ENCODE measurements at places on chromosomes 12 and 14.

- no peak for ATAC-seq
These were observed 4.0 kb downstream of the FOXG1 start for GRCh38 chr14:28770630-28771029.

DNA sequence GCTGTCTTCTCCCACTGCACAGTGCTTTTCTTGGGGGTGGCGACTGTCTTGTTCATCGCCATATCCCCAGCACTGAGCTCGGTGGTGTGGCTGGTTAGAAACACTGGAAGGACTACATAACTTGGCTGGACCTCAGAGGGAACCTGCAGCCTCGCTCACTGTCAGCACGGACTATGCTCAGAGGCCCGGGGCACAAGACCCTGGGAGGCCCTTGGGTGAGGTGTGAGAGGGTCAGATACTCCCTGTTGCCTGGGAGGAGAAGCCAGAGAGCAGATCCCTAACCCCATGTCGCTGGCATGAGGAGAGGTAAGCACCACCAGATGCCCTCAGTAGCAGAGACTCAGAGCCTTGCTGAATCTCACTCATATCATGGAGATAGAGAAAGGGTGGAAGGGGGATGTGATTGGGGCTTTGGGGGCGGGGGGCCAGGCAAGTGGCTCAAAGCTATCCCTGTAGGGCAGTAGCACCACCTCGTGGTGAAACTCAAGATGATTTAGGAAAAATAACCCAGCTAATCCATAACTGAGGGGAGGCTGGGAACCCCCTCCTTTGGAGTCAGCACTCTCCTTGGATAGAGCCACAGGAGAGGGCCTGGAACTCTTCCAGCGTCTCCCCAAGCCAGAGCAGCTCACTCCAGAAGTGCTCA is 18.7 kb upstream of the HDAC7 start:
- ATAC-seq, result peak; percentile 5

GRCh38 chr14:42778984-42779383 is 1172.3 kb downstream of the LRFN5 start:
- no peak for ATAC-seq

DNA sequence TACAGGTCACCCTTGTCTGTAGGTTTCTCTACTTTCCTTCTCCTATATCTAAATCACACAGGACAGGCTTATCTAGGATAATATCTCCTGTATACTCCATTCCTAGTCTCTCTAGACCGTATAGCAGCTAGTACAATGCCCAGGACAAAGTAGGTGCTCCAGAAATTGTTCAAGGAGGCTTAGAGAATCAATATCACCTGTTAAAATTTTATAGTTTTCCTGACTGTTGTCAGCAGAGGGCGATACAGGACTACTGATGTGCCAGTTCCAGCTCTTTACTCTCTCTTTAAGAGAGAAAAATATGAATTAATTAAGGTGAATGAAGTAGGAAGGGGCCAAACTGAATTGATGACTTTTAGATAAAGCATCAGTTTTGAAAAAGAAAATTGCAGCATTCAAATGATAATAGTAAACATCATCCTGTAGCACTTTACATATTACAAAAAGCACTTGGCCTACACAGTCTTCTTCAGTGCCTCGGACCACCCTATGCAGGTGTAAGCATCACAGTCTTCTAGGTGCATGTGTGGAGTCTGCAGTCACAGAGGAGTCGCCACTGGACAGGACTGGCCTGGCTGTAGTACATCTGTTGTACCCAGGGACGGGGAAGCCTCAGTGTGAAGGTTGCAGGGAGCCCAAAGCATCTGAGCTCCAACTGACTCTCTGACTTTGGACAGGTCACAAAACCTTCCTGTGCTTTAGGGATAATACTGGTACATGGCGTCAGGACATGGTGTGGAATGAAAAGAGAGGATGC is 61.9 kb upstream of the MAX start:
- peak; percentile 53 for ATAC-seq

DNA sequence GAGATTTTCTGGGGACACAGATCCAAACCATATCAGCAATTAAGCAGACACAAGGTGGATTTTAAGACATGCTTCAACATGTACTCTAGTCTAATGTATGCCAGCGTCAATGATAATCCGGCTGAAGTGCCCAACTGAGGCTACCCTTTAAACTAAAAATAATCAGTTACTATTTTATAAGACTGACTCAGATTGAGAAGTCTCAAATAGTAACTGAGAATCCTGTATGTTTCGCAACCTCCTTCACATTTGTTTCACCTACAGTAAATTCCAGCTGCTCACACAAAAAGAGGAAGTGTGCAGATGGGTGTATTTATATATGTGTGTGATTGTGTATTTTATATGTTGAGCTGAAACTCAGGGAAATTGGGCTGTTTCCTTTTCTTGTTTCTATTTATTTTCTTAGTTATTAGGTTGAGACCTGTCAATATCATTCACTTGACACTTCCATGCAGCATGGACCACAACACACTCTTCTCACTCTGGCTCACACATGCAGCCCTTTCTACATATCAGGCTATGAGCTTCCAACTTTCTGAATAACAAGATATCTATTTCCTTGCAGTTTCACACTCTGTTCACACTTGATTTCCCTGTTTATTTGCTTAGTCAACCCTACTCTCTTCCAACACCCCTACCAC is 1224.9 kb upstream of the TMEM132C start:
- ATAC-seq, result no peak

GRCh38 chr12:118065380-118065779 is 4.4 kb upstream of the WSB2 start:
- ATAC-seq, result no peak

GRCh38 chr14:80150301-80150700 is 61.0 kb downstream of the DIO2 start:
- ATAC-seq, result peak; percentile 45

DNA sequence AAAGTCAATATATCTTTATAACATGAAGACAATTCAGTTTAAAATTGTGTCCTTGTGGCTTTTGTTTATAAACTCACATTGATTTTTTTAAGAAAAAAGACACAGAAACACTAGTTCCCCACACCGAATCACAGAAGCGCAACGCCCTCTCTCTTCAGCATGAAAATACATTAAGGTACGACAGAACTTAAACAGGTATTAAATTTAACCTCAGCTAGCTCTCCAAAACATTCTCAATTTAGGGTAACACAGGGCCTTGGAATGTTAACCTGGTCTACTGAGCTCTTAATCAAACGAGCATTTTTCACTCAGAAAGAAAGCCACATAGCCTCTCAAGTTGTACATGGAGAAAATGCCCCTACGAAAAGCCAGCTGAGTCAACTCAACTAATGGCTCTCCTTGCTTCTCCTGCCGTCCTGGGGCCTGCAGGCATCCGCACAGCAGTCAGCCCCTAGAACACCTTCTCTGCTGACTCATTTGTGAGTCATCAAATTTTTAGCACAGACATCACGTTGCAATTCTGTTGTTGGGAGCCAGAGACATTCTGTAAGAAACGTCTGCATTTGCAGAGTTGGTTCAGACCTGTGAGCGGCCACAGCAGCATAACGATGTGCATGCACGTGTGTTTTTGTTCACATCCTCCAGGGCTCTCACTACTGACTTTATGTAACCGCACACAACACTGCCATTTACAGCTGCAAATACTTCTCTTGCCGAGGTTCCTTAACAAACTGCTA is 141.6 kb downstream of the ITPR2 start:
- ATAC-seq, result peak; percentile 94

DNA sequence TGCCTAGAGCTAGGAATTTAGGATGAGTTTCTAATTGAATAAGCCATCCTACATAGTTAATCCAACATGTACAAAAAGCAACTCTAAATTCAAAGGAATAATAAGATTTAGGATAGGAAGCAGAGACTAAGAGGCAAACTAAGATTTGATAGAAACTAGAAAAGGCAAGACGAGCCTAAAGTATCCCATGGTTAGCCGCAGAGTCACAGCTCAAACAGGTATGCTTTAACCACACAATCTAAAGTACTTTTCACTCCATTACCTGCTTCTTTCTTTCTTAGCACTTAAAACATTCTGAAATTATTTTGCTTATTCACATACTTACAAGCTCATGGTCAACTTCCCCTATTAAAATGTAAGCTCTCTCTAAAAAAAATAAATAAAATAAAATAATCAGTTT is 51.8 kb downstream of the OTOGL start:
- no peak for ATAC-seq

GRCh38 chr12:19792028-19792427 is 352.7 kb downstream of the AEBP2 start:
- no peak for ATAC-seq

GRCh38 chr14:88748288-88748687 is 44.5 kb downstream of the EML5 start:
- peak; percentile 59 for ATAC-seq

DNA sequence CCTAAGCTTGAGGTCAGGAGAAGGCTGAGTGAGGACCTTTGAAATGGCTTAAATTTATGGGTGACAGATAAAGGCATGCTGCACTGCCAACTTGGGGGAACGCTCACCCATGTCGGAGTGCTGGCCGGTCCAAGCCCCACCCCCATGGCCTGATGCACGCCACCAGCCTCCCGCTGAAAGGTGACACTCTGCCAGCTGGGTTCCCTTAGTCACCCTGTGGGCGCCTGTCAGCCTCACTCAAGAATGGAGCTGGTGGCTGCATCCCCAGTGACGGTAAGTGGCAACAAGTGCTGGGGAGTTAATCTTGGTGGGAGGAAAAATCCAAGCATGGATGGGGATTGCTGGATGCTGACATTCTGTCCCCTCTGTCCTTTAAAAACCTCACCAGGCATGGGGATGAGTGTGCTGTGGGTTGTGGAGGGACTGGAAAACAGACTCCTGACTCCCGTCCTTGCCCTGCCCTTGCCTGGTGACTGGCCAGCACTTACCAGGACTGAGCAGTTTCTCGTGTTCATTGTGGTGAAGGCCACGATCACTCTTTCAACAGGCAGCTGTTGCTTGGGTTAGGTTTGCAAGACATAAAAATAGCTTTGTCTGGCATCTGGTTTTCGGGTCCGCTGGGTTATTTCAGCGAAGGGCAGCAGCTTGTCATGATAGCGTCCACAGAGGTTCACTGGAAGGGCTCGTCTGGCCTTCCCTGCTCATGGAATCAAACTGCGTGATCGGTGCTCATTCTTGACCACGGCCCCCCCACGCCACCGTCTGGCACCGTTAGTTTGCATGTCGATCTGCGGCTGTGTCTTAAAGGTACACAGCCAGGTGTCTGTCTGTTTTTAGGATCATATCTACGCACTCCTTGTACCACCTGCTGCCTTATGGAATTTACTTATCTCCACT is 15.0 kb downstream of the ACACB start:
- ATAC-seq, result no peak

GRCh38 chr14:82403987-82404386 is 870.3 kb upstream of the SEL1L start:
- no peak for ATAC-seq

DNA sequence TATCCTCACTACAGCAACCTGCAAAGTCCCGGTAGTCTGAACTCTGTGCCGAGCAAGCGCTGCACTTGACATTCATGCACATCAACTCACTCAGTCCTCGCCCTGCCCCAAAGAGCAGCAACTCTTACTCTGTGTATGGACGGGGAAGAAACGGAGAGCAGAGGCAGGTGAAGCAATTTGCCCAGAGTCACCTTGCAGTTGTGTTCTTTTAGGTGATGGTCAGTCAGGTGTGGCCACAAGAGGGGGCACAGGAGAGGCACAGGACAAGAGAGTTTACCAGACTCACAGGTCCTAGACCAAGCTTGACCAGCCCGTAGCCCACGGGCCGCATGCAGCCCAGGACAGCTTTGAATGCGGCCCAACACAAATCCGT is 39.1 kb downstream of the TSPAN11 start:
- ATAC-seq, result no peak

- ATAC-seq, result no peak
These were observed 70.7 kb downstream of the PLEKHA5 start for GRCh38 chr12:19200261-19200660.

DNA sequence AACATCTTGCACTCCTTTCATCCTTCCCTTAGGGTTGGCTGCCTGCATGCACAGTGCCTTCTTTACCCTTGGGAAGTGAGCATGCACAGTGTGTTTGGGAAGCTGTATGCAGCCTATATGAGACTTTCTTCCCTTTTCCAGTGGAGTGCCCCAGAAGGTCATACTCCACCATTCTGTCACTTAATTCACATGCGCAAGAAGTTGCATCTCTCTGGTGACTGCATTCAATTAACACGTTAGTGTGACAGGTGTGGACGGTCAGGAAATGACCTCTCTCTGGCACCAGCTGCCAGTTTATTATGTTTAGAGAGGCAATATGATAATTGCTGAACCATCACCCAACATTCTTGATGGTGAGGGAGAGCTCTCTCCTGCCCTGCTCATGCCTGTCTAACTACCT is 770.0 kb downstream of the FLRT2 start:
- ATAC-seq, result no peak

- no peak for ATAC-seq
These were observed 167.4 kb upstream of the LRIG3 start for GRCh38 chr12:59087691-59088090.

DNA sequence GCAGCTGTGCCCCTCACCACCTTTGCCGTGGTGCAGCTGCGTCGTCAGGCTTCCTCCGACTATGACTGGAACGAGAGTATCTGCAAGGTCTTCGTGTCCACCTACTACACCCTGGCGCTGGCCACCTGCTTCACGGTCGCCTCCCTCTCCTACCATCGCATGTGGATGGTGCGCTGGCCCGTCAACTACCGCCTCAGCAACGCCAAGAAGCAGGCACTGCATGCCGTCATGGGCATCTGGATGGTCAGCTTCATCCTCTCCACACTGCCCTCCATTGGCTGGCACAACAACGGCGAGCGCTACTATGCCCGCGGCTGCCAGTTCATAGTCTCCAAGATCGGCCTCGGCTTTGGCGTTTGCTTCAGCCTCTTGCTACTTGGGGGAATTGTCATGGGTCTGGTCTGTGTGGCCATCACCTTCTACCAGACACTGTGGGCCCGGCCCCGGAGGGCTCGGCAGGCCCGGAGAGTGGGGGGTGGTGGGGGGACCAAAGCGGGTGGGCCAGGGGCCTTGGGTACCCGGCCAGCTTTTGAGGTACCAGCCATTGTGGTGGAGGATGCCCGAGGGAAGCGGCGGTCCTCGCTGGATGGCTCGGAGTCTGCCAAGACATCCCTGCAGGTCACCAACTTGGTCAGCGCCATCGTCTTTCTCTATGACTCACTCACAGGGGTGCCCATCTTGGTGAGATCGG is 2.6 kb downstream of the GPR162 start:
- no peak for ATAC-seq

- ATAC-seq, result no peak
These were observed 278.2 kb upstream of the SFSWAP start for GRCh38 chr12:131432532-131433260.

DNA sequence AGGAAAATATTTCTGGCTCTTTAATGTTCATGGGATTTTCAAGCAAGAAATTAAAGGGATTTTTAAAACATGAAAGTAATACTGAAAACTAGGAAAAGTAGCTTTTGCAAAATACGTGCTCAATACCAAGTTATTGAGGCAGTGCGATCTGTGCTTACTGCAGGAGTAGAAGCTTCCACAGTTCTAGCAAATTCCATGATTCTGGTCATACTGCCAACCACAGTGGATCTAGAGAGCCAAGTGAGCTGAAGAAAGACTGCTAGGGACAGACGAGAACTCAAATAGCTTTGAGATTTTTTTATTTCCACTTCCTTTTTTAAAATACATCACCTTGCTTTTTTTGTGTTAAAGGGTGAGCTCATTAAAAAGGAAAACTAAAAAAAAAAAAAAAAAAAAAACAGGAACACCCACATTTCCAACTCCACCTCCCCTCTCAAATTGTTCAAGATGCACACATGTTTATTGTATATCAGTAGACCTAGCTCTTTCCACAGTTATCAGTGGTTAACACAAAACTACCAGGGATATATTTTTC is 26.2 kb downstream of the EGLN3 start:
- no peak for ATAC-seq

- ATAC-seq, result no peak
These were observed 11.1 kb downstream of the DCN start for GRCh38 chr12:91171476-91171875.

GRCh38 chr14:30768791-30769190 is 105.6 kb upstream of the COCH start:
- no peak for ATAC-seq

- ATAC-seq, result no peak
These were observed 27.1 kb upstream of the PCNX4 start for GRCh38 chr14:60064491-60065072.

All from esophagus mucosa (tissue), 1 donor.